ENCODE measurements at places on chromosomes 5 and 9.

DNA sequence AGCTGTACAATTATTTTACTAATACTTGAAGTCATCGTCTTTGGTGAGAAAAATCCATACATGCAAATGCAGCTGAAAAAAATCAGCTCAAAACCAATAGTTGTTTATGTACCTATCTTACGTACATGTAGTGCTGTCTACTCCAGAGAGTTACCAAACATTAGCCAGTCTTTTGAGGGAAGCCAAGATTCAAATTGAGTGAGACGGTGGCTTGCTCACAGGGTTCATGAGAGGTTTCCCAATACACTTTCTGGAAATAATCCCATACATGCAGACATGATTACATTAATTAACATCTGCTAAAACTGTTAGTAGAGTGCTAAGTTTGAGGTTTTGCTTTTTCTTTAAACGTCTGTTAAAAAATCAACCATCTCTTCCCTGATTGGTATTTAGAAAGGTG is 2.3 kb downstream of the C9orf72 start:
- DNase-seq = no peak

- no peak for DNase-seq
Measured at GRCh38 chr5:40853632-40854192, 12.5 kb downstream of the CARD6 start.

DNA sequence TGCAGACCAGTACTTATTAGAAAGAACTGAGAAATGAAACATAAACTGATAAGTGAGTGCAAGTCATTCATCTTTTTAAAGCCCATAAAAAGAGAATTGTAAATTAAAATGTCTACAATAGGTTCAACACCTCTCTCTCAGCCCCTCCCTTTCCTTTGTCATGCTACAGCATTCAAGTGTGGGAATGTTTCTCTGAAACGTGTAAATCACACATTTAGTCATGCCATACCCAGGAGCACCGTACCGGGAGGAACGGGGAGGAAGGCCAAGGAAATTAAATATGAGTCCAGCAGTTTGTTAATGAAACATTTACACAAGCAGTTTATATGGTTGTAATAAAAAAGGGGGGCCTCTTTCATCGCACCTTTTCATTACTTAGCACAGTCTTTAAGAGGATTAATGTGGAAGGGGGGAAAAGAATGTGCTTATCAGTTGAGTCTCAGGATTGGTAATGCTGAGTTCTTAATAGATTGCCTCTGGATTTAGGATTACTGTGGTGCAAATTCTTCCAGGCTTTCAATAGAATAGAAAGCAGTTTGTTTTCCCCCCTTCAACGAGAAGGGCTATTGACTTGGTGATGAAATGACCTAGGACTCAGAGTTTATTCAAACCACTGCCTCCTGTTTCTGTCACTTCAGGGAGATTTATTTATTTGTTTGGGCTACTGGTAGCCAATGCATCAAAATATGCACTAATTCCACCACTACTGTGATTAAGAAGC is 176.0 kb upstream of the ZNF608 start:
- no peak for DNase-seq

- no peak for DNase-seq
Measured at GRCh38 chr5:10503997-10504793, 59.7 kb upstream of the ANKRD33B start.

GRCh38 chr9:27247756-27248155 is 49.2 kb downstream of the EQTN start:
- DNase-seq = peak; percentile 14

GRCh38 chr9:116927726-116928125 is 240.6 kb downstream of the TRIM32 start:
- DNase-seq = no peak

GRCh38 chr9:117415358-117415914 is 579 bp upstream of the ASTN2 start:
- DNase-seq = no peak

GRCh38 chr5:39274398-39275085 is 55.2 kb upstream of the FYB1 start:
- no peak for DNase-seq
